ENCODE measurements at places on chromosomes 13 and 19. TPM values are rescaled to one million over a fixed set of nuclear protein-coding genes. Genes with fewer than 3 reads are reported as not detected.

DNA sequence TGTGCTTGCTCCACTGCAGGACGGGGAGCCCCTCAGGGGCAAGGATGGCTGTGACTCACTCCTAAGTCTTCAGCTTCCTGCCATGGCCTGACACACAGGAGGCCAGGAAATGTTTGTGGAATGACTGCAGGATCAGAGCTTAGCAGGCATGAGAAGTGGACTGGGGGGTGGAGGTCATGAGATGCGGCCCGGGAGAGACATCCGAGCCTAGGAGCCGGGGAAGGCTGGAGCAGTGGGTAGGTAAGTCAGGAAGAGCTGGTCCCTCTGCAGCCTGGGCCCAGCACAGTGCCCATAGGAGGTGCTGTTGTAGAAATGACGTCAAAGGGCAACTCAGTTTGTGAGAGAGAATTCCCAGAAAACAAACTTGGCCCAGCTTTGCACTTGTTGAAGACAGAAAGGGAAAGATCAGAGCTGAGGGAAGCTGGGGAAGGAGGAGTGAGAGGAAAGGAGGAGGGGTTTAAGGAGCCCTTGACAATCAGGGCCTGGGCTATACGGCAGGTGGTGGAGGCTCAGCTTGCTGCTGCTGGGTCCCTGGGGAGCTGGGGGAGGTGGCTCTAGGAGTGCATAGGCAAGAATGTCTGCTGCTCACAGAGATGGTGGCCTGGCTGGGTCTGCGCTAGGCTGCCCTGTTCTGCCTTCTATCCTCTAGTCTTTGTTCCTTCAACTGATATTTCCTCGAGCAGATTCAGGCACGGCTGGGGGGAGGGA lies 18.5 kb downstream of the POU2F2 start:
- H3K4me1 ChIP-seq: peaks cover 3% of the 10 kb centered on the region
- no peak overlapping the region for H3K27ac ChIP-seq

DNA sequence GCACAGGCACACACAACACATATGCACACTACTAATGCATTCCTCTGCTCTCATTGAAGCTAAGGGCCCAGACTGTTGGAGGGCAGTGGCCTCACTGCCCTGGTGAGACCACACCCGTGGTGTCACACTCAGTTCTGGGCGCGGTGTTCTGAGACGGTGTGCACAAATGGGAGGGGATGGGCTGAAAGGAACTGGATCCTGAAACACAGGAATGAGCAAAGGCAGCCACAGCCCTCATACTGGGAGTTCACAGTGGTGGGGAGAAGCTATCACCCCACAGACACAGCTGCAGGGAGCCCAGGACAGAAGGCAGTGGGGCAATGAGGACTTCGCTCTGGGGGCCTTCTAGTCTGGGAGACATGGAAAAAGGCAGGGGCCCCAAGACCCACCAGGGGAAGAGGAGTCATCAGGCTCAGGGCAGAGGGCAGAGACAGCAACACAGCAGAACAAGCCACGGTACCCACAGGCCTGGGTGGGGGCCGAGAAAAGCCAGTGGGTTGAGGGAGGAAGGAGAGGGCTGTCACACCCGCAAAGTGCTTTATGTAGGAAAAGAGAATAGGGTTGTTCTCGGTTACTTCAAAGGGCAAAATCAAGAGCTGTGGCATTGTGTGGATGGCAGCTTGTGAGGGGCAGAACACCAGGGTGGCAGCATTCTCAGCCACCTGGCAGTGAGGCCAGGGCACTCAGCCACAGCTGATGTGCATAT lies 75.4 kb upstream of the GPR183 start:
- no peak overlapping the region for H3K4me3 ChIP-seq
- no peaks in the 10 kb centered on the region for H3K27me3 ChIP-seq
- H3K36me3 ChIP-seq: peaks cover 14% of the 10 kb centered on the region
- DNase-seq: no peak
- H3K4me1 ChIP-seq: no peaks in the 10 kb centered on the region

DNA sequence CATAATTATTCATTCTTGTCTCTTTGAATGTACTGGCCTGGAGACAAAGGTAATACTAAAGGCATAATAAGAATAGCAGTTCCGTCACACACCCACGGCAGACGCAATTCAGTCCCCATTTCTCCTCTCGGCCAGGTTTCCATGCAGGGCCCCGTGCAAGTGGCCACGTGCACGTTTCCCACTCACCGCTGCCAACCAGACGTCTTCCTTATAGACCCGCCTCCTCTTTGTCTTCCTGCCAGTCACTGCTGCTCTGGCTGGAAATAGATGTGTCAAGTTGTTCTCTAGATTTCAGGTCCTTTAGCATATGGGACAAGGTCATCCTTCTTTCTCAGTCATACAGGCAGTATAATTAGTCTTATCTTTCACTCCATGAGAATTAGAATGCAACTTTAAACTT lies 204.3 kb downstream of the SUCLA2 start:
- no peaks in the 10 kb centered on the region for H3K27me3 ChIP-seq
- H3K36me3 ChIP-seq: no peaks in the 10 kb centered on the region
- no peaks in the 10 kb centered on the region for H3K4me1 ChIP-seq

DNA sequence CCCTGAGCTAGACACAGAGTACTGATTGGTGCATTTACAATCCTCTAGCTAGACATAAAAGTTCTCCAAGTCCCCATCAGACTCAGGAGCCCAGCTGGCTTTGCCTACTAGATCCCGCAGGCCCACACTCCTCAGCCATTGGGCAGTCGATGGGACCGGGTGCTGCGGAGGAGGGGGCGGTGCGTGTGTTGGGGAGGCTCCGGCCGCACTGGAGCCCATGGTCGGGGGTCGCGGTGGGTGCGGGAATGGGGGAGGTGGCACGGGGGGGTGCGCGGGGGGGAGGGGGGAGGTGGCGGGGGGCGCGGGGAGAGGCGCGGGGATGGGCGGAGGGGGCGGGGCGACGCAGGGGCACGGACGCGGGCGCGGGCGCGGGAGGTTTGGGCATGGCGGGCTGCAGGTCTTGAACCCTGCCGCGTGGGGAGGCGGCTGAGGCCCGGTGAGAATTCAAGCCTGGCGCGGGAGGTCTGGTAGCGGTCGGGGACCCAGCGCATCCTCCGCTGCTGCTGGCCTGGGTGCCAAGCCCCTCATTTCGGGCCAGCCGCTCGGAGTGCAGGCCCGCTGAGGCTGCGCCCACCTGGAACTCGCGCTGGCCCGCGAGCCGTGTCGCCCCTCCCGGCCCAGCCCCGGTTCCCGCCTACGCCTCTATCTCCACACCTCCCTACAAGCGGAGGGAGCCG lies 674.1 kb downstream of the SLITRK5 start:
- DNase-seq: peak; percentile 67
- no peaks in the 10 kb centered on the region for H3K36me3 ChIP-seq
- H3K4me1 ChIP-seq: no peaks in the 10 kb centered on the region
- H3K27ac ChIP-seq: no peak overlapping the region
- H3K27me3 ChIP-seq: no peaks in the 10 kb centered on the region

- DNase-seq: no peak
- no peak overlapping the region for H3K4me3 ChIP-seq
- no peaks in the 10 kb centered on the region for H3K27me3 ChIP-seq
- H3K4me1 ChIP-seq: peaks cover 39% of the 10 kb centered on the region
- peak overlapping the region; percentile 81 for H3K27ac ChIP-seq
These were observed 54.0 kb downstream of the LRCH1 start for GRCh38 chr13:46606970-46607369.

DNA sequence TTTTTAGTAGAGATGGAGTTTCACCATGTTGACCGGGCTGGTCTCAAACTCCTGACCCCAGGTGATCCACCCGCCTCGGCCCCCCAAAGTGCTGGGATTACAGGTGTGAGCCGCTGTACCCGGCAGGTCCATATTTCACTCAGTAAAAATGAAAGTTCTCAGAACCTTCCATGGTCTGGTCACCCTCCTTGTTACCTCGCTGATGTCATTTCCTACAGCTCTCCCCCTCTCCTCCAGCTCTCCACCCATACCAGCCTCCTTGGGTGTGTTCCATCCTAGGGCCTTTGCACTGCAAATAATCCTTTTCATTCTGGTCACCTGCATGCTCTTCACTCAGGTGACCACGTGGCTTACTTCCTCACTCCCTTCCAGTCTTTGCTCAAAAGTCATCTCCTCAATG lies 78.2 kb upstream of the TNFSF11 start:
- no peak for DNase-seq
- H3K4me1 ChIP-seq: no peaks in the 10 kb centered on the region
- H3K27me3 ChIP-seq: no peaks in the 10 kb centered on the region
- H3K4me3 ChIP-seq: no peak overlapping the region

GRCh38 chr13:97237388-97237787 lies 15.3 kb downstream of the MBNL2 start:
- DNase-seq: no peak
- H3K4me3 ChIP-seq: no peak overlapping the region
- no peaks in the 10 kb centered on the region for H3K36me3 ChIP-seq
- H3K27me3 ChIP-seq: no peaks in the 10 kb centered on the region
- peaks cover 50% of the 10 kb centered on the region for H3K4me1 ChIP-seq

- H3K27me3 ChIP-seq: no peaks in the 10 kb centered on the region
- no peak overlapping the region for H3K27ac ChIP-seq
- no peaks in the 10 kb centered on the region for H3K36me3 ChIP-seq
These were observed 22.2 kb upstream of the SPRYD7 start for GRCh38 chr13:49958321-49958720.

DNA sequence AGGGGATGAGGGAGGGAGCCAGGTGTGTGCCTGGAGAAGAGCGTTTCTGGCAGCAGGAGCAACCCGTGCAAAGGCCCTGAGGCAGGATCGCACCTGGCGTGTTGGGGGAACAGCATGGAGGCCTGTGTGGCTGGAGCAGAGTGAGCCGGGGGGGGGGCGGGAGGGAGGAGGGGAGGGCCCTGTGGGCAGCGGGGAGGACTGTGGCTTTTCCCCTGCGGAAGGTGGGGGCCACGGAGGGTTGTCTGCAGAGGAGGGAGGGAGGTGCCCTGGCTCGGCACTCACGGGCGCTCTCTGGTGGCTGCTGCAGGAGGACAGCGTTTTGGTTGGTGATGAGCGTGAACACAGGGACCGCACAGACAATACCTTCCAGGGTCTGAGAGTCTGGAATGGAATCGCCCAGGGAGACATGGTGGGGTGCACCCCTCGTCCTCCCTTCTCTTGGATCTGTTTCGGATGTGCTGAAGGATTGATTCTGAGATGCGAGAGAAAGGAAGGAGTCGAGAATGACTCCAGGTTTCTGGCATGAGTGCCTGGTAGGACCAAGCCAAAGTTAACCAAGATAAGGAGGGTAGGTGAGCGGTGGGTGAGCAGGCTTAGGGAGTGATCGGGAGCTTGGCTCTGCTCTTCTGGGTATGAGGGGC lies 6.5 kb downstream of the RAB11B start:
- H3K27ac ChIP-seq: peak overlapping the region; percentile 16
- H3K36me3 ChIP-seq: no peaks in the 10 kb centered on the region
- H3K4me1 ChIP-seq: peaks cover 22% of the 10 kb centered on the region
- H3K27me3 ChIP-seq: no peaks in the 10 kb centered on the region
- H3K4me3 ChIP-seq: no peak overlapping the region

DNA sequence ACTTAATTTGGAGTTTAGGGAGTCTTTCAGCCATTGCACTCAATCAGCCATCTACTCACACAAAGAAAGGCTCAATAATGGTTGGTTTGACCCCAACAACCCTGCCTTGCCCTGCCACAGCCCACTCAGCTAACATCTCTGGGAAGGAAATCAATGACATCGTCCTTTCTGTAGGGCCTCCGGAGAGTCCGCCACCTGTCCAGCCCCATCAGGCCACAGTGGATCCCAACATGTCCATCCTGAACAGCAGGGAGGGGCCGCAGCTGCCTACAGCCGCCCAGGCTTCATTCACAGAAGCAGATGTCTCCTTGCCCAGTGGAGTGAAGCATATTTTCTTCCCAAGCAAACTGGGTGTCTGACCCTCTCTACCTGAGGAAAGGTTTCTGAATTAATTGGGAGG lies 4.2 kb upstream of the CDX2 start:
- peaks cover 65% of the 10 kb centered on the region for H3K27me3 ChIP-seq
- no peaks in the 10 kb centered on the region for H3K4me1 ChIP-seq
- no peak for DNase-seq
- H3K27ac ChIP-seq: no peak overlapping the region
- H3K36me3 ChIP-seq: no peaks in the 10 kb centered on the region

- no peak overlapping the region for H3K27ac ChIP-seq
- H3K36me3 ChIP-seq: no peaks in the 10 kb centered on the region
- no peaks in the 10 kb centered on the region for H3K4me1 ChIP-seq
- no peaks in the 10 kb centered on the region for H3K27me3 ChIP-seq
- DNase-seq: no peak
These were observed 18.0 kb downstream of the PRR36 start for GRCh38 chr19:7856109-7856591.

DNA sequence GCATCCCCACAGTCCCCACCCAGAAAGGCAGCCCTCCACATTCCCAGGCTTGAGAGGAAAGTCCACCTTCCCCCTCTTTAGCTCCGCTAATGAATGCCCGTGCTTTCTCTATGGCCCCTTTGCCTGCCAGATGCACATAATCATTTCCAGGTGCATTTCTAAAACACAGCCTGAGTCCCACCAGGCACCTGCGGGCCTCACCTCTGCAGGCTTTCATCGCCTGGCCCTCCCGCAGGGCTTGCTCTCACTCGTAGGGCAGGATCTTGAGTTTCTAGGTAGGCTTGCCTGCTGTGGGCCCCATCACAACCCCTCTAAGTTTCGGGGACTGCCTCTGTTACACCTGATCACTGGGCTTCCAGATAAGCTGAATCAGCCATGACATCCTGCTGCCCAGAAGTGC lies 173.6 kb downstream of the ZNF536 start:
- H3K4me1 ChIP-seq: no peaks in the 10 kb centered on the region
- H3K27me3 ChIP-seq: no peaks in the 10 kb centered on the region
- no peak for DNase-seq
- H3K36me3 ChIP-seq: no peaks in the 10 kb centered on the region

- no peaks in the 10 kb centered on the region for H3K36me3 ChIP-seq
- DNase-seq: no peak
- no peak overlapping the region for H3K4me3 ChIP-seq
- no peak overlapping the region for H3K27ac ChIP-seq
These were observed 1373.7 kb downstream of the PCDH9 start for GRCh38 chr13:65856431-65856830.

DNA sequence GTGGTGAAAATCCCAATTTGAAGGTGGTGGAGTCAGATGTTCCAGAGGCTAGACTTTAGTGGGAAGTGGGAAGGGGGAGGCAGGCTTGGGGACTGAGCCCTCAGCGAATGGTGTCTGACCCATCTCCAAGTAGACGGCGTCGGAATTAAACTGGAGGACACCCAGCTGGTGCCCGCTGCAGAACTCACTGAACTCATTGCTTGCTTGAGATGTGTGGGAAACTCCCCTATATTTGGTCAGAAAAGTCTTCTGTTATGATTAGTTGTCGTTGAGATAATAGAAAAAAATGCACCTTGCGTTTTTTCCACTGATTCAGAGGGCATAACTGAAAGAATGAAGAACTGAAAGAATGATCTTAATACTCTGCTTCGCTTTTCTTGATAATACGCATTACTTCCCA lies 871 bp upstream of the ZNF583 start:
- peak; percentile 30 for DNase-seq
- peak overlapping the region; percentile 97 for H3K27ac ChIP-seq
- H3K4me3 ChIP-seq: peak overlapping the region; percentile 100
- no peaks in the 10 kb centered on the region for H3K27me3 ChIP-seq
- H3K4me1 ChIP-seq: peaks cover 20% of the 10 kb centered on the region

- no peak for DNase-seq
These were observed 52.0 kb downstream of the STARD13 start for GRCh38 chr13:33233547-33233946.

Gene NAPSA
- polyA plus RNA-seq: 268 TPM

Gene SETDB2
- polyA plus RNA-seq: 5.7 TPM

Gene ZNF726
- 2.7 TPM for polyA plus RNA-seq

Gene RLN3
- polyA plus RNA-seq: not detected

Gene PSPN
- polyA plus RNA-seq: 1.9 TPM

Gene KXD1
- 56.3 TPM for polyA plus RNA-seq

Gene ZNF541
- polyA plus RNA-seq: 0.86 TPM

Gene RUBCNL
- polyA plus RNA-seq: 0.54 TPM

Gene STAP2
- polyA plus RNA-seq: 61.5 TPM

Measured in kidney (tissue), 22 donors.